ENCODE measurements at places on chromosomes 5 and 9.

- DNase-seq = no peak
Measured at GRCh38 chr9:129708793-129709192, 43.3 kb downstream of the PRRX2 start.

DNA sequence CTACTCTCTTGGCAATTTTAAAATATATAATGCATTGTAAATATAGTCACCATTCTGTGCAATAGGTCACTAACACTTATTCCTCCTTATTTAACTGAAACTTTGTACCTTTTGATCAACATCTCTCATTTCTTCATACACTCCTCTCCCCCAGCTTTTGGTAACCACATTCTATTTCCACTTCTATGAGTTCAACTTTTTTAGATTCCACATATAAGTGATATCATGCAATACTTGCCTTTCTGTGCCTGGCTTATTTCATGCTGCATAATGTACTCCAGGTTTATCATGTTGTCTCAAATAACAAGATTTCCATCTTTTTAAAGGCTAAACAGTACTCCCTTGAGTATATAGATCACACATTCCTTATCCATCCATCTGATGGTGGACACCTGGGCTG is 188.8 kb downstream of the NXNL2 start:
- DNase-seq = no peak

DNA sequence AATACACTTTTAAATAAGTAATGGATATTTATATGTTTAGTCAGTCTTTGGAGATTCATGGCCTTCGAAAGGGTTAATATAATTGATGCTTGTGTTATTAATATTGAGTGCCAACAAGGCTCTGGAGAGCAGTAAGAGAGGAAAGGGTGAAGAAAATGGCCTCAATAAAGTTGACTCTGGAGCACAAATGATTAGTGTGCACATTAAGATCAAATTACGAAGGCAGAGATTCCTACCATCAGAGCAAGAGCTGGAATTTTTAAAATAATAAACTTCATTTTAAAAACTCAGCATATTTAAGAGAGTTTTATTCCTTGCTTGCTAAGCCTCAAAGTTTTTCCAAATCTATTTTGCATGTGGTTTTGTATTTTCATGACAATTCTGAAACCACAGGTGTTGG is 14.8 kb downstream of the SLC44A1 start:
- no peak for DNase-seq

- DNase-seq = no peak
Measured at GRCh38 chr5:138732466-138732865, 20.8 kb upstream of the CTNNA1 start.

DNA sequence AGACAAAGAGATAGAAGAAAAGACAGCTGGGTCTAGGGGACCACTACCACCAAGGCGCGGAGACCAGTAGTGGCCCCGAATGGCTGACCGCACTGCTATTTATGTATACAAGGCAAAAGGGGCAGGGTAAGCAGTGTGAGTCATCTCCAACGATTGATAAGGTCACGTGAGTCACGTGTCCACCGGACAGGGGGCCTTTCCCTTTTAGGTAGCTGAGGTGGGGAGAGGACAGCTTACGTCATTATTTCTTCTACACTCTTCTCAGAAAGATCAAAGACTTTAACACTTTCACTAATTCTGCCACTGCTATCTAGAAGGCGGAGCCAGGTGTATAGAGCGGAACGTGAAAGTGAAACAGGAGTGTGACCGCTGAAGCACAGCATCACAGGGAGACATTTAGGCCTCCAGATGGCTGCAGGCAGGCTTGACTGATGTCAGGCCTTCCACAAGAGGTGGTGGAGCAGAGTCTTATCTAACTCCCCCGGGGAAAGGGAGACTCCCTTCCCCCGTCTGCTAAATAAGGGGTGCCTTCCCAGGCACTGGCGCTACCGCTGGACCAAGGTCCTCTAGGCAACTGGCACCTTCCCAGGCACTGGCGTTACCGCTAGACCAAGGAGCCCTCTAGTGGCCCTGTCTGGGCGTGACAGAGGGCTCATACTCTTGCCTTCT is 6.1 kb upstream of the PRR16 start:
- peak; percentile 87 for DNase-seq

DNA sequence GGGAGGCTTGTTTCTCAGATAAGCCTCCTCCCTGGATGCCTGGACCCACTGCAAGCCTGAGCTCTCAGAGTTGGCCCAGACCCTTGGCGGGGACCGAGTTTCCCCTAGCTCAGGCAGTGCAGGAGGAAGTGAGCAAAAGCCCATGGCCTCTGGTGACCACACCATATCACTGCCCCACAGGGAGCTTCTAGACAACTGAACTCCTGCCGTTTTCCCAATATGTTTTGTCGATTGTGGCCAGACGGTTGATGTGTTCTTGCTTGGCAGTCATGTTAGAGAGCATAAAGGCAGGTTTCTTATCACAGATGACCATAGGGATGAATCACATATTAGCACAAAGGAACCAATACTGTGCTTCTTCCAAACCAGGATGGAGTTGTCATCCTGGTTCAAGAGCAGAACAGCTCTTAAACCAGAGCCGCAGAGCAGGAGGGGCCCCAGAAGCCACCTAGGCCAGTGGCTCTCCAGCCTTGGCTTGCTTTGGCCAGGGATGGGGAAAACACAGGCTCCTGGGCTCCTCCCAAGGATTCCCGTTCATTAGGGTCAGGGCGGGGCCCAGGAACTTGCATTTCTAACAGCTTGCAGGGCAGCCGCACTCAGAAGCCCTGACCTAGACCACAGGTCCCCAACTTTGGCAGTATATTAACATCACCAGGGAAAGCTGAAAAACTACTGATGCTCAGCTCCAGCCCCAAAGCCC is 113.1 kb upstream of the TBC1D2 start:
- DNase-seq = no peak

DNA sequence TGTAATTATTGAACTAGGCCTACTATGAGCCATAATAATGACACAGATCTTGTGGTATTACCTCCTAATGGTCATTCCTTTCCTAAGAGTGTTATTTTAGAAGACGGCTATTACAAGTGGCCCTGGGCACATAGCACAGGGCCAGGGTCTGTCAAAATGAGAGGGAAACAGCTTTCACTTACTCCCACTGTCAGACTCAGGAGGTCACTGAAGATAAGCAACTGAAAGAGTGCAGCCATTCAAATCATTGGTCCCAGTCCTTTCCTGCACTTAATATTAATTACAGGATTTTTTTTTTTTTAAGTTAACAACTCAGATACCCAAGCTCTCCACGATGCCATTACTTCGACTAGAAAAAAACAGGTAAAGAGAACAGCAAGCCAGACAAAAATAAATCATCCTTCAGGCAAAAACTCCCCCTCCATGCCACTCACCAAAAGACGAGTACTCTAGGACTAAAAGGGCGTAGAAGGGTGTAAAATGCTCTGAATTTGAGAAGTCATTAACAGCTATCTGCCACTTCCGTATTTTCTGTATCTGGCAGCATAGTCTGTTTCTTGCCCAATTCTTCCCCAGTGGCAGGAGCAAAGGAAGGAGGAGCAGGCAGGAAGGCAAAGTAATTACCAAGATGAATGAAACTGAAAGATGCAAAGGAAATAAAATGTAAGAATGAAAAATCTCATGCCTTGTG is 87.4 kb downstream of the ZNF608 start:
- DNase-seq = no peak

DNA sequence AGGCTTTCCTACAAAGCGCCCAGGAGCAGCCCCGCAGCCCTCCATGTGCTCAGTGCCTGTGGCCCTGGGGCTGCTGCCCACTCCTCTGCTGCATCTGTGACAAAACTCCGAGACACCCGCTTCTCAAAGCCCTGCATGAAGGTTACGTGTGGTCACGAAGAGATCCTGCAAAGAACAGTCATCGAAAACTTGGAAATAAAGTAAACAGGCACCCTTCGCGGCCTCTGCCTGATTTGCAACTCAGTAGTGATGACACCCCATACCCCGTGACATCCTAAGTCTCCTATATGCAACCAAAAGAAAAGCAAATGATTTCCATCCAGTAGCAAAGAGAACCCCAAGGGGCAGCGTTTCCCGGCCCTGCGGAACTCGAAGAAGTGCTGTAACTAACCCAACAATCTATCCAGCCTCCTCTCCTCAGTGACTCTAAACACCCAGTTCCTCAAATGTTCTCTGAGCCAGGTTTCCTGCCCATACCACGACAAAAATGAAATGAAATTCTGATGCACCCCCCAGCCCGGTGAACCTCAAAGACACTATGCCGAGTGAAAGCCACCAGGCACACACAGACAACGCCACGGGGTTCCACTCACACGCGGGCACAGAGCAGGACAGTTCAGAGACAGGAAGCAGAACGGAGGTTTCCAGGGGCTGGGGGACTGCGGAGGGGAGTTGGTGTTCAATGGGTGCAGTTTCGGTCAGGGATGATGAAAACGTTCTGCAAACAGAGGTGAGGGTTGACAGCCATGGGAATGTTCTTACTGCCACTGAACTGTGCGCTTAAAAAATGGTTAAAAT is 19.0 kb downstream of the NACC2 start:
- no peak for DNase-seq

GRCh38 chr5:67648201-67648671 is 451.6 kb upstream of the CD180 start:
- peak; percentile 79 for DNase-seq

DNA sequence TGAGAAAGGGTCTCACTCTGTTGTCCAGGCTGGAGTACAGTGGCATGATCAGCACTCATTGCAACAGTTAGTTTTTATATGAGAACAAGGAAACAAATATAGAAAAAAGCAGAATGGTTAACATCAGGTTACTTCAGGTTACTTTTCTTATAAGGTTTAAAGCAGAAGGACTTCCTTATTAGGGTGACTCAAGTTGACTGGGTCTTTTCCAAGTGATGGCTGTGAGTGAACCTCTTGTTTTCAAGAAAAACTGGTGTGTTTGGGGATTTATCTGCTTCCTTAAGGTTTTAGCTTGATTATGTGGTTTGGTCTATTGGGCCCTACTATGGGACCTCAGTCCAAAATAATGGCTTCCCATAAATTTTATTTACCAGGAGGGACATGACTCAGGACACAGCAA is 99.2 kb downstream of the ARRDC3 start:
- DNase-seq = no peak

Data from adrenal gland (tissue), 19 donors.